Adrenal gland (tissue), 19 donors: ENCODE measurements at places on chromosomes 2 and 18.
A peak's percentile ranks its signal among the peaks of the same experiment; 100 is the strongest.

GRCh38 chr2:99545604-99546003 lies 55.8 kb upstream of the REV1 start:
- no peak for DNase-seq

DNA sequence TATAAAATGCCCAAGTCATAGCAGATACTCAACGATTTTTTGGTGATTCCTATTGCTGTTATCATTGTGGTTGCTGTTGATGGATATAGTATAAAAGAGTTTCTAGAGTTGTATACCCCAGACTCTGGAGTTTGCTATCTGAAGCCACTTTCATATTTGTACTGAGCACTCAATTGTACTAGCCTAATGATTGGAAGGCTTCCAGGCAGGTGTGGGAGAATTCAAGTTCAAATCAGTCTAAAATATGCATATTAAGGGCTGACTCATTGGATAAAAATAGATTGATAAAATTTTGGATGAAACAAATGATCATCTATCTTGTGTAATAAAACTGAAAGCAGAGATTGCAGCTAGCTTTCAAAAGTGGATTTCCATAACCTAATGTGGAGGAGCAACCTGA lies 122.9 kb downstream of the NEB start:
- no peak for DNase-seq

- DNase-seq: no peak
Observed at GRCh38 chr2:134319596-134320254, 65.9 kb downstream of the MGAT5 start.

- no peak for DNase-seq
Observed at GRCh38 chr2:151277067-151277466, 12.4 kb downstream of the NMI start.

DNA sequence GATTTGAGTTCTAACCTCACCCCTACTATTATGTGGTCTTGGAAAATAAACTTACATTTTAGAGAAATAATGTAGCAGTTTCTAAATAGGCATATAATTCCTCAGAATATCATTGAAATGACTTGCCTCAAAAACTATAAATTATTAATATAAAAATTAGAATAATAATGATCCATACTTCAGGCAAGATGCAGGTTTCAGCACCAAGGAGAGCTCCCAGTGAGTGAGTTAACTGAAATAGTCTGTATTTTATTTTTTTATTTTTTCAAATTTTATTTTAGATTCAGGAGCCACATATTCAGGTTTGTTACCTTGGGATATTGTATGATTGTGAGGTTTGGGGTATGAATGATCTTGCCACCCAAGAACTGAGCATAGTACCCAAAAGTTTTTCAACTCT lies 472.2 kb upstream of the DCC start:
- DNase-seq: no peak

GRCh38 chr2:20135631-20136050 lies 84.2 kb upstream of the LAPTM4A start:
- DNase-seq: peak; percentile 87
